GM12878 (cell line): ENCODE measurements at places on chromosomes 3 and 15.

DNA sequence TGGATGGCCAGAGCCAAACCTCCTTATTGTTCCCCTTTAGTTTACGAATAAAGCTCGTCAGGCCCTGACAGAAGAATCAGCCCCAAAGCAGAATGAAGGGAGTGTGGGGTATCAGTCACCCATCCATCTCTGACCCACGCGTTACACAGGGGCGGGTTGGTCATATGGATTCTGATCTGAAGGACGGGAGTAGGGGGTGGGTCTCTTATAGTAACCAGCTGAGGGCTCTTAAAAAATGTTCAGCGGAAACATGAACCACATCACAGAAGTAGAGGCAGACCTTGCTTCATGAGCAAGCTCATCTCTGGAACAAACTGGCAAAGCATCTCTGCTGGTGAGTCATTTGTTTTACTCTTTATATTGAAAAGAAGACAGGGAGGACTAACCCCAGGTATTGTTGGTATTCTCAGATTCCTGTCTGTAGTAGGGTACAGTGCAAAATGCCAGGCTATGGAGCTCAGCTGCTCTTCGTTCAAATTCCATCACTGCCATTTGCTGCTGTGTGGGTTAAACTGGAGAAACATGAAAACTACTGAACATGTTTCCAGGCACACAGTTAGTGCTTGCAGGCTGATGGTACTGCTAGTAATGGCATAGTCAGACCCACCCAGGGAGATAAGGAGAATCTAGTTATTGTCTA, at the start of gene CXCR6:
Gene CXCR6, plus strand, starts transcription at position 258 of the 640 bp plus-strand sequence. CDS start 3,018 bp downstream, outside the sequence.
- DNase-seq, result no peak

GRCh38 chr15:58604455-58604923, 145.0 kb downstream of the ADAM10 start:
- DNase-seq, result no peak

DNA sequence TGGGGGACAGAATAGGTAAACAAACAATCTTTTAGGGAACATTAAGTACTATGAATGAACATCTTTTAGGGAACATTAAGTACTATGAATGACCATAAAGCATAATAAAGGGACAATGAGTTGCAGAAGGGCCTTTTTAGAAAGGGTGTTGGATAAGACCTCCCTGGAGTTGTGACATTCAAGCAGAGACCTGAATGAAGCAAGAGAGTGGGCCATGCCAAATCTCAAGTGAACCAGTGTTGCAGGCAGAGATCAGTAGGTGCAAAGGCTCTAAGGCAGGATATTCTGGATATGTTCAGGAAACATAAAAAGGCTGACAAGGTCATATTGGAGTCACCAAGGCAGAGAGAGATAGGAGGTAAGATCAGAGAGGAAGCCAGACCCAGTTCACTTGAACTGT, 29.4 kb upstream of the ZBTB38 start:
- no peak for DNase-seq

DNA sequence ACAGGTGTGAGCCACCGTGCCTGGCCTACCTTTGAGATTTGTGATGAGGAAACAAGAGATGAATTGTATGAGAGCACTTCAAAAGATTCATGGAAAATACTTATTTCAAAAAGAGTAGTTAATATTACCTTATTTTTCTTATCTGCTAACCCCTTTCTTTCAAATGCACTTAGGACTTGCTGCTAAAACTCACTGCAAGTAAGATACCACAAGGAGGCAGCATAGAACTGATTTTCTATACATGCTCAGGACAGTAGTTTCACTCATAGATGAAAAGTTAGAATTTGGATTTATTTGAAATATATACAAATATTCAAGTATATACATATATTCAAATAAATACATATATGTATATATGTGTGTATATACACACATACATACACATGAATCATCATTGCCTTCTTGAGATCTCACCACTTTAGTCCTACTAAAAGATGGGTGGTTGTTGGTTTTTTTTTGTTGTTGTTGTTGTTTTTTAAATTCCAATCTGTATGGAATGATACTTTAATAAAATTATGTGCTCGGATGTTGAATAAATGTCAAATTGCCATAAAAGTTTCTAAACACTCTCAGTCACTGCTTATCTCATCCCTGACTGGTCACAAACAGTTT, 2.4 kb downstream of the CCNDBP1 start:
- no peak for DNase-seq
